ENCODE measurements at places on chromosomes 12 and 14.

DNA sequence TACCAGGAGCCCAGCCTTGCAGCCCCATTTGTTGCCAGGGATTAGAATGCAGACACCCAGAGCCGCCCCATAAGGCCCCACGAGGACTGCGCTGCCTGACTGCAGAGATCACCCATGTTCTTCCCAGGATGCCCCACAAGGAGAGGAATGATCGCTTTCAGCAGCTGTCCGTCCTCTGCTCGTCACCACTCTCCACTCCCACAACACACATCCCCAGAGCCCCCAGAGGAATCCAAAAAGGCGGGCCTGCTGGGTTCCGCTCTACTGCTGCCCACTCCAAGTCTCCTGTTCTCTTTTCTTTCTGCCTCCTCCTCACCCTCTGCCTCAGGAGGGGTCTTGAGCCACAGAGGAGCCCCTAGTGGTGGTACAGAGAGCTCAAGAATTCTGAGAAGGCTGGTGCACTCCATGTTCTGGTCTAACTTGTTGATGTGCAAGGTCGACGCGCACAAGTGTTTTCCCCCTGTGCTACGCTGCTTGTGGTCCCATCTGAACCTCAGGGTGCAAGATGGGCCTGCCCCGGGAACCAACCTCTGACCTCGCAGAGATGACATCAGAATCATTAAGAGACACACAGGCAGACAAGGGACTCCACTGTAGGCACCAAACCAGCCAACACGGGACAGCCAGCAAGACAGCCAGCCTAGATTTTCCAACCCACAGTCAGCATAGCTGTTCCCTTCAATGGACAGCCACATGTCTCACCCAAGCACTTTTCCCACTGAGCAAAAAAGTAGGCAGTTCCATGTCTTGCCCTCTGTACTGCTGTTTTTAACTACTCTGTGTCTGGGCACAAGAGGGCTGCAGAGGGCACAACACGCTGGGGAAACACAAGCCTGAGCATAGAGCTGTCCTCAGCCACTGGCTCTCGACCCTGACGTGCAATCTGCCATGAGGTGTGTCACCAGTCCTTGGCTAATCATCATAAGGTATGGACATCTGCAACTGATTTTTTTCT lies 29.9 kb downstream of the PXN start:
- no peak for DNase-seq

DNA sequence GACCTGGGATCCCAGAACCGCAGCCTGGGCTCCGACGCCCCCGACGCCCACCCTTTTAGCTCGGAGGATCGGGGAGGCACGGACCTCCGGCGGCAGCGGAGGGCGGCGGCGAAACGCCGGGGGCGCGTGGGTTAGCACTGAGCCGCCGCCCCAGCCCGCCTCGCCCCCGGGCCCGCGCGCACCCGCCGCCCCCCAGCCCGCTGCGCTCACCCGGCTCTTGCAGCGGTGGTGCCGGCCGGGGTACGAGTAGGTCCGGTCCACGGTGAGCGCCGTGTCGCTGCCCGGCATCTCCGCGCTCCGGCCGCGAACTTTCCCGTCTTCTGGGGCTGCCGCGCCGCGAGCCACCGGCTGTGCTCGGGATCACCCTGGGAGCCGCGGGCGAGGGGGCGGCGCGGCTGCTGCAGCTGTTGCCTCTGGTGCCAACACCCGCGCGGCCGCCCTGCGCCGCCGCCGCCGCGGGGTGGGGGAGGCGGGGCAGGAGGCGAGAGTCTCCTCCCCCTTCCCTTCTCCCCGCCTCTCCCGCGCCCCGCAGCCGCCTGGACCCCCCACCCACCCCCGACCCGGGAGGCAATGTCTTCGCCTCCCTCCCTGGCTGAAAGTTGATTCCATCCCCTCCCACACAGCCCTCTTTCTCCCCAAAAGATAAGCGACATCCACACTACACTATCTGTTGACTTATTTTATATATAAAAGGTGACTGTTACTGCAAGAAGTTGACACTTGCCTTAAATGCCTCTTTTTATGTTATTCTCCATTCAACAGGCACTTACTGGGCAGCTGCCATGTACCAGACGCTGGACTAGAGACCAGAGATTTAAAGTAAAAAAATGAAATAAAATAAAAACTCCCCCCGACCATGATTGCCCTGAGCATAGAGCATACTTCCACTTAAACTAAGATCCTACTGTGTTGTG lies at the start of gene TMCC3:
TSS of gene TMCC3 (minus strand) at position 415 of the 914 bp plus-strand sequence. CDS start at position 288, 127 bp downstream.
- DNase-seq: no peak

DNA sequence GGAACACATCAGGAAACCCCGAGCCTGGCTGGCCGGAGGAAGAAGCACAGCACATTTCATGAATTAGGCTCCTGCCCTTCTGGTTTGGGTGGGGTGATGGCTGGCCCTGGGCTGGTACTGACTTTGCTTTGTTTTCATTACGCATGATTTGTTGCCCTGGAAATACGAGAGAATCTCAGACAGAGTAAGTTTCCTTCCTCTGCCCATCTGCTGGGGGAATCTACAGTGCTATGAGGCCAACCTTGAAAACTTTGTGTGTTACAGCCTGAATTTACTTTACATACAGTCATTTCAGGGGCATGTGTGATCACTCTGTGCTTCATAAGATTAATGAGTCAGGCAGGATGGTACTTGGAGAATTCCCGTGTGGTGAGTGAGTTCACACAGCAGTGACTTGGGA lies 20.5 kb upstream of the SLC5A8 start:
- DNase-seq: no peak

DNA sequence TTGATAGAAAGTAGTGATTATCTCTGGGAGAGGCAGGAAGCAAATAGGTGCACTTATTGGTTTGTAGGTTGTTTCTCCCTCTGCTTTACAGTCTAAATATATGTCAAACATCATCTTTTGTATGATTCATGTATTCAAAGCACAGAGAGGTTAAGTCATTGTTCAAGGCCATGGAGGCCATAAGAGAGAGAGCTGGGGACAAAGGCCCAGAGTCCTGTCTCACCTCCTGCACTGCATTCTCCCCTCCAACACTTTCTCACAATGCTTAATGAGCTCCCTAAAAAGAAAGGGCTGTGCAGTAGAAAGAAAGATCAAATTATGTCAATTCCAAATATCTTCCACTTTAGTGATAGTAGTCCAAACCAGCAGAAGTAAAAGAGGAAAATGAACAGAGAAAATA lies 180.4 kb upstream of the DIO3 start:
- DNase-seq: no peak

DNA sequence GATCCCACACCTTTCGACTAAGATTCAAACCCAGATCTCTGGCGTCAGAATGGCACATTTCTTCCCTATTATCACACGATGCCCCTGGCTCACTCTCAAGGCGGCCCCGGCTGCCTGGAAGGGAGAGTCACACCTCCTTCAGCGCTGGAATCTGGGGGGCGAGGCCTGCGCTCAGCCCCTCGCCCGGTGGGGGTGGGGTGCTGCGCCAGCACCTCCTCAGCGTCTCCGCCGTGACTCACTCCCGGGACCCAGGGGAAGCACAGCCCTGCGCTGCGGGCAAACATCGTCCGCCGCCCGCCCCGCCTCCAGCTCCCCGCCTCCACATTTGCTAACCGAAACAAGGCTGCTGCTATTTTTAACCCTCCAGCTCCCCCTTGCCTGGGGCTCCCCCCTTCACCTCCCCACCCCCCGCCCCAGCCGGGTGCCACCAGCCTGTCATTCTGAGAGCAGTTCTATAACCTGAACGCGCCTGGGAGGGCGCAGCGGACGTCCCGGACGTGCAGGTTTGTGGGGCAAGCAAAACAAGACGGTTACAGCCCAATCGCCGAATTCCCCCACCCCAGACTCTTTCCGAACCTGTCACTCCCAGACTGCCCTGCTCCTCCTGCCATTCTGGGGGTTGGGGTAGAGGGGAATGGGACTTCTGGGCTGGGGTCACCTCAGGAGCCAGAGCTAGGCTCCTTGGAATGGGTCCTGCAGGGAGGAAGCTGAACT lies 6.7 kb downstream of the HDAC7 start:
- DNase-seq: peak; percentile 89

DNA sequence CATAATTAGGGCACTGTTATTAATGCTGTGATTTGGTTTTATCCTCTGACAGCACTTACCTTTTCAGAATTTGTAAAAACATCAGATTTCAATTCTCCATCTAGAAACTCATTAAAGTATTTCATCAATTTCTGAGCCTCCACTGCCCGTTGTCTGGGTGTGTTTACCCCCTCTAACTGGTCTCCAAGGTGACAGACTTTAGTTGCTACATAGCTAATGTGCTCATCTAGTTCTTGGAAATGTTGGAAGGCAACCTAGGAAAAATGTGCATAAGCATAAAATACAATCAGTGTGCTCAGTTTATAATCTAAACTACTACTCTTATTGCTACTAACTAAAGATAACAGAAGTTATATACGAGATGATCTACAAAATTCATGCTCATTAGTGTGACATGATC lies 24.6 kb downstream of the EXOC5 start:
- DNase-seq: no peak

DNA sequence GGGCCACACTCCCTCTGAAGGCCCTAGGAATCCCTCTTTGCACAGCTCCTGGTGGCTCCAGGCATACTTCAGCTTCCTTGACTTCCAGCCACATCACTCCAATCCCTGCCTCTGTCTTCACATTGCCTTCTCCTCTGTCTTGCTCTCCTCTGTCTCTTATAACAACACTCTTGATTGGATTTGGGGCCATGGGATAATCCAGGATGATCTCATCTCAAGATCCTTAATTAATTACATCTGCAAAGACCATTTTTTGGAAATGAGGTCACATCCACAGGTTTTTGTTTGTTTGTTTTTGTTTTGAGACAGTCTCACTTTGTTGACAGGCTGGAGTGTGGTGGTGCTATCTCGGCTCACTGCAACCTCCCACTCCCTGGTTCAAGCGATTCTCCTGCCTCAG lies 88.7 kb downstream of the TMTC1 start:
- no peak for DNase-seq

DNA sequence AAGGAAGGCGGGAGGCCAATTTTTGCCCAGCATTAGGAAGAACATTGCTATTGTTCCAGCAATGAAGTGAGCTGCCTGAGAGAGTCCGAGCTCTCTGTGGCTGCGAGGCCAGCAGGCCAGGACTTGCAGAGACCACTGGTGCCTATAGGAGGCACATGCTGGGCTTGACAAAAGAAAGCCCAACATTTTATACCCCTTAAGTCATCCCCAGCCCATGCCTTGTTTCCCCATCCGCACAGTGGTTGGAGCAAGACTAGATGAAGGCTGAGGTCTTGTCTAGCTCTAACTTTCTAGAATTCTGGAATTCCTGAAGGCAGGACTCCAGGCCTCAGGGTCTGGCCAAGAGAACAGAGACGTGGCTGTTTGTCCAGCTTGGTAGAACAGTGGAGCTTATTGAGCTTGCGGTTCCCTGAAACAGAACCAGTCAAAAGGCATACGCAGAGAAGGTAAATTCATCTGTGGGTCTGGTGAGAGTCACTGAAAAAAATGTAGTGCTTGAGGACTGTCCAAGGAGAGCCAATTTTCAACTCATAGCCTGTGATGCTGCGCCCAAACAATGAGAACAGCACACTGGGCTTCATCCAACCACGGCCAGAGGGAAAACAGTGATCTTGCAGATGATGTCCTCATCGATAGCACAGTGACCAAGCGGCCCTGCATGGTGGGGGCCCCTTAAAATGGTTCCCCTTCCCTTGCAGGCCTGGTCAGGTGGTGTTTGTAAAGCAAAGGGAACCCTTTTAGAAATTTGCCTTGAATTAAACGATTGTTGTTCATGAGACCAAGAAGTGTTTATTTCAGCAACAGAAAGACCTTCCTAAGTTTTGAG lies 27.1 kb upstream of the COL2A1 start:
- DNase-seq: no peak

DNA sequence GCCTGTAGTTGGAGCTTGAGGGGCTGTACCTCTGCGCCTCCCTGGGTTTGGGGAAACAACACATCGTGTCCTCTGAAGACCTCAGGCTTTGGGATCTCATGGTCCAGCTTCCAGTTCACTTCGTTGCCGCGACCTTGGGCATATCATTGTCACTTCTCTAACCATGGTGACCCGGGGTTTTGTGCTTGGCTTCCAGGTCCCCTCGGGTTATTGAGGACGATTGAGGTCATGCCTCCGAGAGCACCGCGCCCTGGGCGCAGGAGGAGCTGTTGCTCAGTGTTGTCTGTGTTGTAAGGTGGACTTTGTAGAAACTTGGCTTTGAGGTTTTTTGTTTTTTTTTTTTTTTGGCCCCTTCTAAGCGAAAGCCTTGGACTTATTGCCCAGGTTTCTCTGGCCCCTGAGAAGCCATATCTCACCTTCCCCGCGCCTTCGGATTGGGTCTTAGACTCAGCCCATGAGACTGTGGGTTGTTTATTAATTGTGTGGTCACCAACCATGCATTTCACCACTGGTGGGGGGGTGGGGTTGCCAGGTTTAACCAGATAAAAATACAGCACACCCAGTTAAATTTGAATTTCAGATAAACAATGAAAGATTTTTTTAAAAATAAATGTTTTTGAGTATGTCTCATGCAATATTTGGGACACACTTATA lies 2.6 kb downstream of the BCL7A start:
- DNase-seq: no peak

DNA sequence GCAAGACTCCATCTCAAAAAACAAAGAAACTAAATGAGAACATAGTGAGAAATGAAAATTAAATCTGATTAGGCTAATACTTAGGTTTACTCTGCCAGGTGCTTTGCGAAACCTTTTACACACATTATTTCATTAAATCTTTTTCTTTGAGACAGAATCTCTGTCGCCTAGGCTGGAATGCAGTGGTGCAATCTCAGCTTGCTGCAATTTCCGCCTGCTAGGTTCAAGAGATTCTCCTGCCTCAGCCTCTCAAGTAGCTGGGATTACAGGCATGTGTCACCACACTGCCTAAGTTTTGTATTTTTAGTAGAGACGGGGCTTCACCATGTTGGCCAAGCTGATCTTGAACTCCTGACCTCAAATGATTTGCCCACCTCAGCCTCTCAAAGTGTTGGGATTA lies 21.9 kb upstream of the EEA1 start:
- no peak for DNase-seq

GRCh38 chr12:116937640-116938039 lies 26.9 kb downstream of the FBXW8 start:
- DNase-seq: no peak

DNA sequence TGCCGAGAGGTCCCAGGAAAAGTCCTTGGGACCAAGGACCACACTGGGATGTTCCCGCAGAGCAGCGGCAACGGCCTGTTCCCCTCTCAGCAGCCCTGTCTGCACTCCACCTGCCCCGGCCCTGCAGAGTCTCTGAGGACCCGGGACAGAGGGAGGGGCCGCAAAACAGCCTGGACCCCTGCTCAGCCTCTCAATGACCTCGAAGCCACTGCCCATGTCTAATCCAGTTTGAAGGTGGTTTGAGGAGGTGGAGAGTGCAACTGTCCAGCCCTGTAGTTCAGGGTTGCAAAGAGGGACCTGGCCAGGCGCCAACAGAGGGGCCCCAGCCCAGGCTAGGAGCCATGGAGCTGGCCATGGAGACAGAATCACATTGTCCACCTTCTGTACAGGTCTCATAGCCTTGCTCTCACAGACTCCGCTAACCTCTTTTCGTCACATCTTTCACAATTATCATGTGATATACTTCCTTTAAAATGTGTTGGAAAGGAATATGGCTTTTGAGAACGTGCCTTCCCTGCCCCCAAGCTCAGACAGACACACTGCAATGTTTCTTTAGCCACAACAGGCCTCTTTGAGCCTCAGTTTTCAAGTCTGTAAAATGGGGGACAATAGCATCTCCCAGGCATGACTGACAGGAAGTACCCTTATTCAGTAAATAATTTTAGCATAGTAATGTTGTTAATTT lies 49.3 kb downstream of the ACTN1 start:
- no peak for DNase-seq

- DNase-seq: no peak
Observed at GRCh38 chr14:61452452-61452851, 131.1 kb downstream of the PRKCH start.

Data from stimulated activated CD4-positive, alpha-beta T cell treated with anti-CD3 and anti-CD28 coated beads, Interleukin-4, amount 100 ng/mL, for 4 hours (primary cell).